Activated CD4-positive, alpha-beta T cell treated with anti-CD3 and anti-CD28 coated beads, Interleukin-2, amount 10 ng/mL, durations not matched to agents 24 days and 14 days (primary cell): ENCODE measurements at places on chromosomes 5 and 9. TPM values are rescaled to one million over a fixed set of nuclear protein-coding genes. Genes with fewer than 3 reads are reported as not detected.

TXNDC8 gene
- not detected in 2 replicates for total RNA-seq

GFI1B gene
- not detected in 2 replicates for total RNA-seq

GRCh38 chr9:88991066-88992034 lies at the start of gene S1PR3:
Gene S1PR3 (plus strand): TSS chr9:88991468. CDS start chr9:89001201, 9,733 bp downstream.
- H3K27ac ChIP-seq, result no peak within 1 kb of the TSS
- H3K36me3 ChIP-seq, result no peaks in the 10 kb centered on the region
- peak within 1 kb of the TSS; percentile 71 for H3K4me3 ChIP-seq
- H3K4me1 ChIP-seq, result peaks cover 22% of the 10 kb centered on the region
- H3K27me3 ChIP-seq, result peaks cover 37% of the 10 kb centered on the region

TRPM3 gene
- not detected in 2 replicates for total RNA-seq

DNA sequence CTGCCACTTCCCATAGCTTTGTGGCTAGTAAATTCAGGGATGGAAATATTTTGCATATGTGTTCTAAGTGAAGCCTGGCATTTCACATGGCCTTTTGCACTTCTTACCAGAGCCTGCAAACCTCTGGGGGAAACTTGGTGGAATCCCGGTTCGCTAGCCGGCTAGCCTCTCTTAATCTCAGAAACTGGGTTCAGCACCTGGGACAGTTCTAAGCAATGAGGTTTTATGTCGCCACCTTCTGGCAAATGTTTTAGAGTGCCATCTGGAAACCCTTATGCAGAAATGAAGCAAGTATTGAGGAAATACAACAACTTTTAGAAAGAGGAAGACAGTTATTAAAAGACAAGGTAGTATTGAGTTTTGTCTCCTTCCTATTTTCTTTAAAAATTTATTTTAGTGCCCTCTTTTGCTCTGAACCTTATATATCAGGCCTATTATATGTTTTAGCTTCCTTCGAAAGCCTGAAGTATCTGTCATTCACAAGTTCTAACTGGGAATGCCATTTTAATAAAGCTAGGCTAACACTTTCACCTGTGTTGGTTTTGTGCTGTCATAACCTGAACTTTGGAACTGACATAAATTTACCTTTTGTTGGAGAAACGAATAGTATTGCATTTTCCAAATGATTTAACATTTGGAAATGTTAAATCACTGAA lies 963 bp upstream of the HTR1A start:
- H3K27ac ChIP-seq, result no peak overlapping the region
- DNase-seq, result peak; percentile 82
- peaks cover 14% of the 10 kb centered on the region for H3K27me3 ChIP-seq
- H3K36me3 ChIP-seq, result peaks cover 3% of the 10 kb centered on the region
- no peak overlapping the region for H3K4me3 ChIP-seq

DNA sequence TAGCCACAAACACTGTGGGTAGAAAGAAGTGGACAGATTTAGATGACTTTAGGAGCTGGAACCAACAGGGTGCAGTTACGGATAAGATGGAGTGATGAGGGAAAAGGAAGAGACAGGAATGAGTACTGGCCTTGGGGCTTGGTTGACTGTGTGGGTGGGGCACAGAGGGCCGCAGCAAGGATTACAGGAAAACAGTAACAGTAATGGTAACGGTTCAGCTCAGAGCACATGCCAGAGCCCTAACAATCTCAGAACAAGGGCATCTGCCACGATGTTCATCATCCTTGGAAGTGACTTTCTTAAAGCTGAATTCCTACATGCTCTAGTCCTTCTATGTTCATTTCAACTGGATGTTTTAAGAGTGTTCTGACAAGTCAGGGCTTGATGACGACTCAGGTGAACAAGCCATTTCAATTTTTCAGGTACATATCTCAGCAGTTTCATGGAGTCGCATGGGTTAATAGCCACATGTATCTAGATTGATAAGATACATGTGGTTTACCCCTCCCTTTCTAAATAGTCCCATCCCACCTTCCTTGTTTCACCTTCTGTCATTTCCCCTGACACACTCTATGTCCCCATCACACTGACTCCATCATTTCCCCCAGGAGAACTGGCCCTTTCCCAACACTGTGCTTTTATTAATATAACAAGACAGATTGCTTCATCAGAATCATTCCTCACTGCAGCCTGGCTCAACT lies 65.0 kb downstream of the CEMIP2 start:
- H3K4me1 ChIP-seq, result peaks cover 19% of the 10 kb centered on the region
- DNase-seq, result no peak
- H3K4me3 ChIP-seq, result no peak overlapping the region
- H3K27ac ChIP-seq, result peak overlapping the region; percentile 72
- H3K36me3 ChIP-seq, result peaks cover 63% of the 10 kb centered on the region

DNA sequence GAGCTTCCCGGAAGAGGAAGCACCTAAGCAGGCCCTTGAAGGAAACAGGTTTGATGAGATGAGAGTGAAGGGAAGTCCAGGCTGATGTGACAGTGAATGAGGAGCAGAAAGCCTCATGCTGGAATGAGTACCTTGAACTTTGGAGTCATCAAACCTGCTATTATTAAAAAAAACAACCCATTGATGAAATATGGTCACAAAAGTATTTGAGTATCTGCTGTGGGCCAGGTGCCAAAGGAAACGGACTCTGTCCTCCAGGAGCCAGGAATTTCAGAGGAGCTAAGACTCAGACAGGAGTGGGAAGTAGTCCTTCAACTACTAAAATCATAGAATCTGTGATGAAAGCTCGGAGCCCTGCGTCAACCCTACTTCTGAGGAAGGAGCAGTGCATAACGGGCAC lies 11.9 kb downstream of the HAND1 start:
- DNase-seq, result no peak
- H3K4me1 ChIP-seq, result no peaks in the 10 kb centered on the region
- peaks cover 44% of the 10 kb centered on the region for H3K27me3 ChIP-seq
- H3K4me3 ChIP-seq, result no peak overlapping the region

DNA sequence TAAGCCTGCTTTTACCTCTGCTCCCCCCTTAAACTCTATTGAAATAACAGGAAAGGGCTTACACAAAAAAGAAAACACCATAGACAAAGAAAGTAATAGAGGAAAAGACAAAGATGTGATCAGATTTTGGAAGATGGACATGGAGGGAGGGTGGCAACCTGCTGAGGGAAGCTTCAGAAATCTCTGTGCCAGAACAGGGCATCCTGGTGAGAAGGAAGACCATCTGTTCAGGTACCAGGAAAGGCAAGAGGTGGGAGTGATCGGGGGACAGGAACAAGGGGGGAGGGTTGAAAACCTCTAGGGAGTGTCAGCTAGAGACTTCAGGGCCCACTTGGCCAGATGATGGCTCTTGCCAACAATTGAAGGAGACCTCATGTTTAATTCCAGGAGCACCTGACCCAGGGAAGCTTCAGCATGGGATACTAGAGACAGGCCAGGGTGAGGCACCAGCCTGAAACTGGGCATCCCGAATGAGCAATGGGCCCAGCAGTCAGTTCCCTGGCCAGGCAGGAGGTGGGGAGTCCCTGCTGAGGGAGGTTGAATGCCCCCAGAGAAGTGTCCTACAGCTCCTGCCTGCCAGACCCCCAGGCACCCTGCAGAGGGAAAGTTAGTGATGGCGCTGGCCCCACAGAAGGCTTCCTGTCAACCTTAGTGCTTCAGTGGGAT lies 8.2 kb downstream of the SQSTM1 start:
- H3K4me1 ChIP-seq, result peaks cover 16% of the 10 kb centered on the region
- no peak overlapping the region for H3K4me3 ChIP-seq
- H3K27me3 ChIP-seq, result no peaks in the 10 kb centered on the region
- no peak for DNase-seq

GRCh38 chr9:78682216-78682615 lies 385.3 kb downstream of the PSAT1 start:
- H3K27me3 ChIP-seq, result no peaks in the 10 kb centered on the region
- H3K4me1 ChIP-seq, result no peaks in the 10 kb centered on the region
- no peak overlapping the region for H3K4me3 ChIP-seq
- DNase-seq, result no peak
- no peak overlapping the region for H3K27ac ChIP-seq

GOLPH3 gene
- 85.4 and 92.7 TPM in 2 replicates for total RNA-seq

GRCh38 chr5:175347027-175347426 lies 97.0 kb downstream of the DRD1 start:
- H3K4me3 ChIP-seq, result no peak overlapping the region
- no peaks in the 10 kb centered on the region for H3K27me3 ChIP-seq
- no peak for DNase-seq
- H3K27ac ChIP-seq, result no peak overlapping the region

TMEM171 gene
- total RNA-seq, result not detected in 2 replicates

DNA sequence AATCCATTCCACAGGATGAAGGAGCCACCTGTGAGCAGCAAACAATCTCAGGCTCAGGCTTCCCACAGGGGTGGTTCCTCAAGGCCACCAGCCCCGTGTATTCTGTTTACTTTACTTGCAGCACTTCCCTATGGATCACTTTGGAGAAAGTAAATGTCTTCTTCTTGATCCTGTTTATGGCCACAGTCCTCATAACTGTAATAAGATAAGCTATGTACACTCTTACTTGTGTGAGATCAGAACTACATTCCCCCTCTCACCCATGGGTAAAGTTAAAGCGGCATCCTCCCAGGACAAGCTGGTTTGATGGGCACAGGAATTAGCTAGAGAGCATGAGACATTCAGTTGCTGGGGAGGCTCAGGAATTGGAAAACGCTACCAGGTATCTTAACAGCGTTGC lies 86.1 kb downstream of the TMEM215 start:
- H3K4me3 ChIP-seq, result no peak overlapping the region
- H3K36me3 ChIP-seq, result no peaks in the 10 kb centered on the region
- H3K4me1 ChIP-seq, result peaks cover 5% of the 10 kb centered on the region
- DNase-seq, result no peak
- no peak overlapping the region for H3K27ac ChIP-seq

ROPN1L gene
- total RNA-seq, result not detected in 2 replicates

DNA sequence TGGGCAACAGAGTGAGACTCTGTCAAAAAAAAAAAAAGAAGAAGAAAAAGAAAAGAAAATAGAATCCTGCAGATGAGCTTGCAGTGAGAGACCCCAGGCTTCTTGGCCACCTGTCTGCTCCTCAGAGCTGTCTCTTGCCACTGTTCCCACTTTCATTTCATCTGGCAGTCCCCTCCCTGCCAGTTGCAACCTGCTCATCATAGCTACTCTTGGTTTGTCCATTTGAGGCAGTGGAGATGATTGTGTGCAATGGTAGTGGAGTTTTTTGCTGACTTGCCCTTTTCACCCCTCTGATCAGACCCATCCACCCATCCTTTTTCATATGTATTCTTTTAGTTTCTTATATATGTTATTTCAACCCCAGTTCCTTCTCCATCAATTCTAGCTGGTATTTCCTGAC lies 28.7 kb downstream of the ANKRD33B start:
- peaks cover 57% of the 10 kb centered on the region for H3K4me1 ChIP-seq
- H3K4me3 ChIP-seq, result no peak overlapping the region
- no peak overlapping the region for H3K27ac ChIP-seq
- H3K36me3 ChIP-seq, result peaks cover 23% of the 10 kb centered on the region
- no peak for DNase-seq
- no peaks in the 10 kb centered on the region for H3K27me3 ChIP-seq

DMRT3 gene
- not detected in 2 replicates for total RNA-seq

FBP2 gene
- total RNA-seq, result not detected in 2 replicates

FAM120AOS gene
- total RNA-seq, result 31.6 and 33.9 TPM in 2 replicates

DNA sequence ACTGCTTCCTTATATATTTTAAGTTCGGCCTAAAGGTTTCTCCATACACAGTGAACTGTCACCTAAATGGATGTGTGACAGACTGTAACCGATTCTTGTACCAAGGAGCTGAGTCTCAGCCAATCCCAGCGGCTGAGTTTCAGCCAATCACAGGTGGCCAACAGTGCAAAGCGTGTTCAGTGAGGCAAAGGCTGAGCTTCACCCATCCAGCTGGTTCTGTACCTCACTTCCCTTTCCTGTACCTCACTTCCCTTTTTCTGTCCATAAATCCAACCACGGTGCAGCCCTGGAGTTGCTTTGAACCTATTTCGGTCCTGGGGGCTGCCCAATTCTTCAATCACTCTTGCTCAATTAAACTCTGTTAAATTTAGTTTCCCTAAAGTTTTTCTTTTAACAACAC lies 15.7 kb upstream of the TBC1D9B start:
- H3K36me3 ChIP-seq, result no peaks in the 10 kb centered on the region
- no peak overlapping the region for H3K4me3 ChIP-seq
- DNase-seq, result no peak
- no peaks in the 10 kb centered on the region for H3K27me3 ChIP-seq
- no peaks in the 10 kb centered on the region for H3K4me1 ChIP-seq
- no peak overlapping the region for H3K27ac ChIP-seq

PRRX2 gene
- total RNA-seq, result 3.4 and 3.8 TPM in 2 replicates

DNA sequence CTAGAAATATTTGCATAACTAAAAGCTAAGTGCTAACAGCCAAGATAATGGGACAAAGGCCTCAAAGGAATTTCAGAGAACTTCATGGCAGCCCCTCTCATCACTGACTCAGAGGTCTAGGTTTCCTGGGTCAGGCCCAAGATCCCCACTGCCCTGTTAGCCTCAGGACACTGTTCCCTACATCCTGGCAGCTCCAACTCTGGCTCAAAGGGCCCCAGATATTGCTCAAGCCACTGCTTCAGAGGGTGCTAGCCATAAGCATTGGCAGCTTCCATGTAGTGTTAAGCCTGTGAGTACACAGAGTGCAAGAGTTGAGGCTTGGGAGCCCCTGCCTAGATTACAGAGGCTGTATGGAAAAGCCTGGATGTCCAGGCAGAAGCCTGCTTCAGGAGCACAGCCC lies 998.1 kb downstream of the TLE1 start:
- DNase-seq, result no peak
- no peak overlapping the region for H3K4me3 ChIP-seq

DNA sequence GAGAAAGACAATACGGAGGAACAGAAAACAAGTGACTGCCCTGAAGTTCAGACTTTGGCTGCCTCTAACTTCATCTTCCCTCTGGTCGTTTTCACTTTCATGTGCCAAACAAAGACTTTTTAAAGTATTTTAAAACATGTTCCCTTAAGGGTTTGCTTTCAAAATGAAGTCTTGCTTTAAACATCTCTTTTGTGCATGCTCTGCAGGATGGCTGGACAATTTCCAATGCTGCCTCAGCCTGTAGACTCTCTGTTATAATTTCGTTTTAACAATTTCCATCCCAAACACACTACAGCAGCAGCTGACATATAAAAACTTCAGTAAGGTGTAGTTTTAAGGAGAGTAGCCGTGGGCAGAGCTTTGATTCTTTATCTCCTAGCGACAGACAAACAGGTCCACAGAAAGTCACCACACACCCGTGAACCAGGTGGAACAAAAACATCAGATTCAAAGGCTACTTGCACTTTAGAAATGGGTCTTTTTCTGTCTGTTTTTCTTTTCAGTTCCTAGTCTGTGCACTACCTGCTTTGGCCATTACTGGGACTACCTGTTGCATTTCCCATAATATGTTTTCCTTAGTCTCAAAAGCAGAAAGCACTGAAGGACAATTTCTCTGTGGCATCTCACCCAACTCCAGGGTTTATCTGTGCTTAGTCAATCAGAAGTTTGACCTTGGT lies 308.9 kb downstream of the DTWD2 start:
- no peak overlapping the region for H3K4me3 ChIP-seq
- H3K27me3 ChIP-seq, result no peaks in the 10 kb centered on the region
- H3K4me1 ChIP-seq, result no peaks in the 10 kb centered on the region
- H3K27ac ChIP-seq, result no peak overlapping the region
- H3K36me3 ChIP-seq, result no peaks in the 10 kb centered on the region
- no peak for DNase-seq

GRCh38 chr5:32210151-32210550 lies 36.0 kb upstream of the GOLPH3 start:
- peaks cover 22% of the 10 kb centered on the region for H3K4me1 ChIP-seq
- no peak for DNase-seq
- H3K27ac ChIP-seq, result peak overlapping the region; percentile 91
- no peaks in the 10 kb centered on the region for H3K27me3 ChIP-seq

- no peak overlapping the region for H3K4me3 ChIP-seq
- H3K36me3 ChIP-seq, result no peaks in the 10 kb centered on the region
- no peak overlapping the region for H3K27ac ChIP-seq
These were observed 95.8 kb downstream of the ANKRD18B start for GRCh38 chr9:33619666-33620404.
